ENCODE measurements at places on chromosomes 13 and 19. TPM values are rescaled to one million over a fixed set of nuclear protein-coding genes. Genes with fewer than 3 reads are reported as not detected.

MISP3 gene
- polyA plus RNA-seq, result 13.3 TPM

JAK3 gene
- 2.9 TPM for polyA plus RNA-seq

GIPR gene
- 49.0 TPM for polyA plus RNA-seq

SYT3 gene
- polyA plus RNA-seq, result 0.30 TPM

GSX1 gene
- not detected for polyA plus RNA-seq

UBE2L5 gene
- polyA plus RNA-seq, result 0.02 TPM

CALR3 gene
- not detected for polyA plus RNA-seq

FAM98C gene
- 26.7 TPM for polyA plus RNA-seq

ANGPTL8 gene
- polyA plus RNA-seq, result 2.2 TPM

CYP2A6 gene
- not detected for polyA plus RNA-seq

SYNE4 gene
- polyA plus RNA-seq, result 14.3 TPM

SELENOV gene
- polyA plus RNA-seq, result not detected

ZNF836 gene
- 2.0 TPM for polyA plus RNA-seq

CTXN1 gene
- polyA plus RNA-seq, result 1.7 TPM

POU4F1 gene
- polyA plus RNA-seq, result 0.02 TPM

RUBCNL gene
- 0.91 TPM for polyA plus RNA-seq

TPTE2 gene
- polyA plus RNA-seq, result not detected

ATP1A3 gene
- 0.30 TPM for polyA plus RNA-seq

PDX1 gene
- polyA plus RNA-seq, result 26.1 TPM

SKA3 gene
- polyA plus RNA-seq, result 0.11 TPM

GTF3A gene
- polyA plus RNA-seq, result 77.9 TPM

TMEM38A gene
- polyA plus RNA-seq, result 4.0 TPM

CGB3 gene
- polyA plus RNA-seq, result not detected

NXNL1 gene
- 0.19 TPM for polyA plus RNA-seq

SLITRK6 gene
- polyA plus RNA-seq, result 0.49 TPM

LGALS13 gene
- polyA plus RNA-seq, result not detected

CBY2 gene
- not detected for polyA plus RNA-seq

IGFL1 gene
- polyA plus RNA-seq, result not detected

CKM gene
- 0.23 TPM for polyA plus RNA-seq

ASPDH gene
- polyA plus RNA-seq, result 4.6 TPM
